ENCODE measurements at places on chromosomes 1 and 21. TPM values are rescaled to one million over a fixed set of nuclear protein-coding genes. Genes with fewer than 3 reads are reported as not detected.

- no peak for DNase-seq
These were observed 12.6 kb upstream of the OR6N2 start for GRCh38 chr1:158793604-158794003.

GRCh38 chr21:32312976-32313375 is 14.3 kb downstream of the MRAP start:
- DNase-seq: no peak

GRCh38 chr1:155207806-155208540 is at the start of gene THBS3:
Gene THBS3, minus strand, starts transcription at chr1:155207897. Its CDS starts 21 bp downstream, at chr1:155207876.
- DNase-seq: no peak

GRCh38 chr1:180609643-180610555 is 21.9 kb upstream of the XPR1 start:
- DNase-seq: no peak

GRCh38 chr1:187185389-187185788 is 356.6 kb downstream of the PLA2G4A start:
- no peak for DNase-seq

DNA sequence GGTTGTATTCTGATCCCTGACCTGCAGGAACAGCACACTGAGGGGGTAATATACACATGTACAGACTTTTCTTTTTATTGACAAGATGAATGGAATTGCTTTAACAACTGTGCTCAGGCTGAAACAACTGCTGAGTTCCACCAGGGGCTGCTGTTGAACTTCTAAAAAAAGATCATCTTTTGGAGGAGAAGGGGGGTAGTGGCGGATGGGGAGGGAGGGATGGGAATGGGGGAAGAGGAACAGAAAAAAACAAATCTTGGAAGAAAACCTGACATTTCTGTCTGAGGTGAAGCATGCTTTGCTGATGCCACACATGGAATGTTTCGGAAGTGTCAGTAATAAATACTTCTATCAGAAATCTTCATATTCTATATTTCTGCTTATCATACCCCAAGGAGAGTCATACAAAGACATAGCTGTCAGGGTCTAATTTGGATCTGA is 75.0 kb downstream of the RWDD3 start:
- no peak for DNase-seq

GRCh38 chr1:243497939-243498681 is 242.3 kb downstream of the SDCCAG8 start:
- DNase-seq: no peak

Gene TAS1R3
- total RNA-seq: 0.32 TPM

DNA sequence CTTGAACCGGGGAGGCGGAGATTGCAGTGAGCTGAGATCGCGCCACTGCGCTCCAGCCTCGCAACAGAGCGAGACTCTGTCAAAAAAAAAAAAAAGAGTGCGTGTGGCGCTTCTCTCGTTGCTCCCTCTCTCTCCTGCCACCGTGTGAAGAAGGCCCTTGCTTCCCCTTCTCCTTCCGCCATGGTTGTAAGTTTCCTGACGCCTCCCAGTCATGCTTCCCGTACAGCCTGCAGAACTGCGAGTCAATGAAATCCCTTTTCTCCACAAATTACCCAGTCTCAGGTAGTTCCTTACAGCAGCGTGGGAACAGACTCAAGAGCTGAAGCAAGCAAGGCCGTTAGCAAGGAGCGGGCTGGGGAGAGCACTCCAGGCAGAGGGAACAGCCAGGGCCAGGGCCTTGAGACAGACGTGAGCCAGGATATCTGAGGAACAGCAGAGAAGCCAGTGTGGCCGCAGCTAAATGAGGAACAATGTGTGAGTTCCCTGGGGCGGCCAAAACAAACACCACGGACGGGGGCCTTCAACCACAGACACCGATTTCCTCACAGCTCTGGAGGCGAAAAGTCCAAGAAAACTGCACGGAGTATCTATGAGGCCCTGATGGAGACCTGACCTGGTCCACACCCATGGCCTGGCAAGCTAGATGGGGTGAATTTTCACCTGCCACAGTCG is 54.2 kb upstream of the ETS2 start:
- no peak for DNase-seq

Gene KCNT2
- not detected for total RNA-seq

GRCh38 chr1:223345720-223346119 is 18.3 kb downstream of the SUSD4 start:
- no peak for DNase-seq

Gene C1QTNF12
- 17.7 TPM for total RNA-seq

- no peak for DNase-seq
These were observed 90.9 kb downstream of the SLC30A10 start for GRCh38 chr1:219837274-219837993.

DNA sequence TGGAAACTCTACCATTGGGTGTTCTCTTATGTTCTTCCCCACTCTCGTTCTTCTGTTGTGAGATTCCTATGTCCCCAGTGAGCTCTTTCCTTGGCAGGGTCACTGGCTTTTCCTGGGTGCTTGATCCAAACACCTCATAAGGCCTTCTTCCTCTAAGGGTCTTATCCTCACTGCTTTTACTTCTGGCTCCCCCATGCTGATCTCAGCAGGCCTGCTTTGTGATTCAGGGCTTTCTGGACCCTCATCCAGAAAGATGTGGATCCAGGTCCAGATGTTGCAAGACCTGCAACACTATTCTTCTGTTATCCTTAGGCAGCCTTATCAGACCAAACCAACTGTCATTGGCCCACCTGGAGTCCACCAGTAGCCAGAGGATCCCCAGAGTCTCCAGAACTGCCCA is 11.2 kb upstream of the MYOG start:
- DNase-seq: no peak

Gene GREM2
- 0.43 TPM for total RNA-seq

DNA sequence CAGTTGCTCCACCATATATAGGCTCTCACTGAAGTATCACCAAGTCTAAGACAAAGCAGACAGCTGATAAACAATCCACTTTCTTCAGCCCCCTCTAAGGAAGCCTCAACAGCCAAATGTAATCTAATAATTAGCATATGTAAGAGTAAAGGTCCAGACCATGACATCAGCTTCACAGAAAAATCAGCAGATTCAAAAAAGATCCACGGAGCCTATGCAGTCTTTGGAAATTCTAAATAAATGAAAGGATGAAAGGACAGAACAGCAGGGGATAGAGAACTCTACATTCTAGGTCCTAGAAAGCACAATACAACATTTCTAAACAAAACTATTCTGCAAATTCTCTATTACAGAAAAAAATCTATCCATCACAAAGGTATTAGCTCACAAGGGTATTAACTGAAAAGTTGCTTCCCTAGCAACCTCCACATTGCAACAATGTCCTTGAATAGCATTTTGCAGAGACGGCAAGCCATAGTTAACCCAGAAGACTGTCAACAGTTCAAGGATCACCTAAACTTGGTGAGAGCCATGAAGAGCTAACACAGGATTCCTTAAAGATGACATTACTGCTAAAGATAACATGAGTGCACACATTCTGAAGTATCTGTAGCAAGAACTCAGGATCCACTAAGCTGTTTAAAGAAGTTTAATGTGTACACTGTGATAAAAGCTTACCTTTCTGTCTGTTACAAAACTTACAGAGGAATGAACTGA is 74.3 kb downstream of the SIPA1L2 start:
- DNase-seq: no peak

Gene FCRL1
- not detected for total RNA-seq

Data from activated naive CD4-positive, alpha-beta T cell treated with anti-CD3 and anti-CD28 coated beads, Interleukin-2, amount 50 U/mL, for 72 hours (primary cell).